ENCODE measurements at places on chromosomes 7 and 10.

GRCh38 chr7:153100691-153101237, 341.2 kb downstream of the ACTR3B start:
- no peak for DNase-seq

GRCh38 chr7:121071662-121072061, 83.2 kb downstream of the CPED1 start:
- no peak for DNase-seq

- peak; percentile 51 for DNase-seq
Measured at GRCh38 chr7:116138202-116138801, 72.0 kb upstream of the TES start.

DNA sequence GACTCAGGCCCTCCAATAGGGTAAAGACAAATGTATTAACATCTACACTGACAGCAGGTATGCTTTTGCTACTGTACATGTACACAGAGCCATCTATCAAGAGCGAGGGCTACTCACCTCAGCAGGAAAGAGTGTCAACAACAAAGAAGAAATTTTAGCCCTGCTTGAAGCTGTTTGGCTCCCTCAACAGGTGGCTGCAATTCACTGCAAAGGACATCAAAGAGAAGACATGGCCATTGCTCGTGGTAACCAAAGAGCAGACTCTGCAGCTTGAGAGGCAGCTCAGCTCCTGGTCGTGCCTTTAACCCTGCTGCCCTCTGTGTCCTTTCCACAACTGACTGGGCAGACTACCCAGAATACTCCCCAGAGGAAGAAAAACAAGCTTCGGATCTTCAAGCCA, 5.1 kb downstream of the AKR1B15 start:
- DNase-seq, result no peak

GRCh38 chr10:70732569-70732968, 52.6 kb downstream of the TBATA start:
- no peak for DNase-seq

- no peak for DNase-seq
Measured at GRCh38 chr7:159078911-159079270, 65.8 kb downstream of the VIPR2 start.

GRCh38 chr7:4602905-4603842, 78.9 kb upstream of the FOXK1 start:
- DNase-seq, result no peak

DNA sequence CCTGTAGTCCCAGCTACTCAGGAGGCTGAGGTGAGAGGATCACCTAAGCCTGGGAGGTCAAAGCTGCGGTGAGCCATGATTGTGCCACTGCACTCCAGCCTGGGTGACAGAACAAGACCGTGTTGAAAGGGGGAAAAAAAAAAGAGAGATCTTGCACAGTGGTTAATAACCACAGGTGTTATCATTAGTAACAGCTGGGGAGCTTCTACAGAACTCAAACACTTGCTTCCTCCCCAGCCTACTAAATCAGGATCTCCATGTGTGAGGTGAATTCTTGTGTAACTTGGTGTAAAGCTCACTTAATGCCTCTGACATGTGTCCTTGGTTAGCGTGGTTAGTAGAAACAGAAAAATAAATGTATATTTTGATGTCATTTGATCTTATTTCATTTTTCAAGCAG, 43.9 kb upstream of the BMS1 start:
- DNase-seq, result no peak

DNA sequence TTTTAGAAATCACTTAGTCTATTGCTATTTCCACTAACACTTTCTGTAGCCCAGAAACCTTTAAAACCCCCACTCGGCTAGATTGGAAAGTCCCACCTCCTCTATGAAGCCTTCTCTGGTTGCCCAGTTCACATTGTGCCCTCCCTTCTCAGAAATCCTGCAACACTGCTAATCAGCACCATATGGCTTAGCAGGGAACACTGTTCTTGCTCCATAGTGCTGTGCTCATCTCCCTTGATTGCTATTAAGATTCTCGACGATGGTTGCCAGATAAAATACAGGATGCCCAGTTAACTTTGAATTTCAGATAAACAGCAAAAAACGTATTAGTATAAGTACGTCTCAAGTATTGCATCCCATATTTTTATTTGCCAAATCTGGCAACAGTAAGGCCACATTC, 40.1 kb upstream of the XPNPEP1 start:
- peak; percentile 66 for DNase-seq

DNA sequence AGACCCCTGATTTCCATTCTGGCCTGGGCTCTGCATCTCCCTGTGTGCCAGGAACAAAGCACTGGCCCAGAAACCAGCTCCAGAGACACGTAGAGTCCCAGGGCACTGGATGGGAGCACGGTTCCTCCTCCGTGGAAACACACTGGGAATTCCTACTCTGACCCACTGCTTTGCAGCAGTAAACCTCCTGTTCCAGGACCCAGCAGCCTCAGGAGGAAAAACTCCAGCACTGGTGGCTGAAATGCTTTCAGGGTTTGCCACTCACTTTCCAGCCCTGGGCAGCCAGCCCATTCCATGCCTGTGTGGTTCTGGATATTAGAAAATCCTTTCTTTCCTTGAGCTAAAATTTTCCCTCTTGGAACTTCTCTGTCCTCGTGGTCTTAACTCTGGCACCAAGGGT, 58.0 kb downstream of the FAM171A1 start:
- DNase-seq, result no peak

- DNase-seq, result no peak
Measured at GRCh38 chr7:96430356-96430755, 108.5 kb upstream of the SLC25A13 start.

DNA sequence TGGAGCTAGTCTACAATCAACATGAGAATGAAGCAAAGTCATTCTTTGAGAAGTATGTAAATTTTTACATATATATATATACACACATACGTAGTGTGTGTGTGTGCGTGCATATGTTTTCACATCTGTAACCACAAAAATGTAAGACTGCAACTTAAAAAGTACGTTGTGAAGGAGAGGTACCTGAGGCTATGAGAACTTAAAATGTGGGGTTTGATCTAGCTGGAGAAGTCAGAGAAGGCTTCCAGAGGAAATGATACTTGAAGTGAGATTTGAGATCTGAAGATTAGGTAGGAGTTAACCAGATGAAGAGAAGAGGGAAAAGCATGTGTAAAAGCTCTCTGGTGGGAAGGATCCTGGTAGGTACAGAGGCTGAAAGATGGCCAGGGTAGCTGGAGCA, 5.8 kb downstream of the TAF5 start:
- no peak for DNase-seq

- no peak for DNase-seq
Measured at GRCh38 chr10:129323879-129324278, 143.2 kb upstream of the MGMT start.

DNA sequence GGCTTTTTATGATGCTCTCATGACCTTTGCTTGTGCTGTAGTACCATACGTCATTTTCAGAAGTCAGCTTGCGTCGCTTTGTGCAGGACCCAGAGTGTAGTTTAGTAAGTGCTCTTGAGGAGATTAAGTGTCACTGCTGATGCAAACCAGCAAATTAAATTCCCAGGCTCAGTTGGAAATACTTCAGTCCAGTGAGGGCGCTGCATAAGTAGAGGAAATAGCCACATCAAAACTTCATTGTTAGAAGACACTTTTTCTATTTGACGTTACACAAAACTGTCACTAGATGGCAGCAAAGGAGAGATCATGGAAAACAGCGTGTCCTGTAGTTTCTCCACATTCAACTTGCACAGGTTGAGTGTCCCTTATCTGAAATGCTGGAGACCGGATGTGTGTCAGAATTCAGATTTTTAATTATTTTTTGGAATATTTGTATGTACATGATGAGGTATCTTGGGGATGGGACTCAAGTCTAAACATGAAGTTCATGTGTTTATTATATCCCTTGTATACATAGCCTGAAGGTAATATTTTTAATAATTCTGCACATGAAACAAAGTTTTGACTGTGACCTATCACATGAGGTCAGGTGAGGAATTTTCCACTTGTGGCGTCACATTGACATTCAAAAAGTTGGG, 7.9 kb downstream of the ZNF22 start:
- DNase-seq, result peak; percentile 68

DNA sequence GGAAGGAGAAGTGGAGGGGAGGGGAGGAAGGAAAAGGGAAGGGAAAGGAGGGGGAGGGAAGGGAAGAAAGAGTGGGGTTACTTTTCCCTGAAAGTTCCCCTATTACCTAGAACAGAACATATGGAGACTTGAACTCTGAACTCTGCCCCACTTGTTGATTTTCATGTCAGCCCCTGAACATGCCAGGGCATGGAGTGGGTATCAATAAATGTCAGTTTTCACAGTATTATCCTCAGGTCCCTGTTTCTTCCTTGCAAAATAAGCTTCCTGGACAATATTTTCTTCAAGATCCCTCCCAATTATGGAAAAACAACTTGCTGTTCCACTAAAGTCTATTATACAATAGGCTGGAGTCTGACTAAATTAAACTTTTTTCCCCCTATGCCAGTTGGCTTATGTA, 46.9 kb upstream of the LYZL1 start:
- DNase-seq, result no peak

DNA sequence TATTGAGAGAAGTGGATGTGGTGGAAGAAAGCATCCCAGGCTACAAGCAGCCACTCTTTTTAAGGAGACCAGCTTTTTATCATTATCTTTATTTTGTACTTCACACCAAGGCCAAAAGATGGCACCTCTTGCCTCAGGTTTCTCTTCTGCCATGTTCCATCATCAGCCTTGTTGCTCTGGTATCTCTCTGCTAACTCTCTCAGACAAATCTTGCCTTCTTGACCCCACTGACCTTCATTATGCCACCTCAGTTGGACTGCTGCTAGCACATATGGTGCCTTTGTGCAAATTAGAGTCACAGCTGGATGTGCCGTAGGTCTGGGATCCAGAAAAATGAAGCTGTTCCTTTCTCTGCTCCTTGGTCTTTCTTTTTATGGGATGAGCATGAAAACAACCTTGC, 47.1 kb upstream of the DYNC1I1 start:
- peak; percentile 13 for DNase-seq

DNA sequence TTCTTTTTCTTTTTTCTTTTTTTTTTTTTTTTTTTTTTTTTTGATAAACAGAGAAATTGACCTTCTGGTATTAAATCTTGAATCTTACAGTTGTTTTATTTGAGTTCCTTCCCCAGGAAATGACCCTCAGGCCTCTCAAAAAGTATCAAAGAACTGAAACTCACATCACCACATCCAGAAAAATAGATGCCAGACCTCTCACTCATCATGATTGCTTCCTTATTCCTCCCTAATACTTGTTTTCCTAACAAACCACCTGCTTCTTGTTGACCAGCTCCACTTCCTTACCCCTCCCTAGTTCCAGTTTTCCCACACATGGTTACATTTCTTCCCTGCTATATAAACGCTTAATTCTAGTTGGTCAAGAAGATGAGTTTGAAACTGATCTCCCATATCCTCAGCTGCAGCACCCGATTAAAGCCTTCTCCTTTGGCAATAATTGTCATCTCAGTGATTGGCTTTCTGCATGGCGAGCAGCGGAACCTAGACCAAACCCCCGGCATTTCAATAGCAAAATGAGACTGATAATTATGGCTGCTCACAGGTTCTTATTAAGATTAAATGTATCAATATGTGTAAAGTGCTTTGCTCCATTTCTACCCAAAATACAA, 681.1 kb upstream of the AUTS2 start:
- no peak for DNase-seq

GRCh38 chr7:157210682-157211081, 72.0 kb downstream of the UBE3C start:
- DNase-seq, result no peak

DNA sequence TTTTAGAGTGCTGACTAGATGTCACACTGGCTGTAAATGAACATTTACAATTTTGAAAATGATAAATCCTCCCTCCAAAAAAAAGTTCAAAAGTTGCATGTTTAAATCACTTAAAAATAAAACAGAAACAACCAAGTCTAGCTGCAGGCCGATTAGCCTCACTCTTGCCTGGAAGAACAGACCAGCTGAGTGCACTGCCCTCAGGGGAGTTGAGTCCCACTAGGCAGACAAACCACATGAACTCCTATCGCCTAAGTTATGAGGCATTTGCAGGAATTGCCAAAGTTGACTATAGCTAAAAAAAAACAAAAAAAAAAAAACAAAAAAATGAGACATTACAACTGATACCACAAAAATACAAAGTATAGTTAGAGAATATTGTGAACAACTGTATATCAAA, 510.0 kb downstream of the ANKRD7 start:
- no peak for DNase-seq

DNA sequence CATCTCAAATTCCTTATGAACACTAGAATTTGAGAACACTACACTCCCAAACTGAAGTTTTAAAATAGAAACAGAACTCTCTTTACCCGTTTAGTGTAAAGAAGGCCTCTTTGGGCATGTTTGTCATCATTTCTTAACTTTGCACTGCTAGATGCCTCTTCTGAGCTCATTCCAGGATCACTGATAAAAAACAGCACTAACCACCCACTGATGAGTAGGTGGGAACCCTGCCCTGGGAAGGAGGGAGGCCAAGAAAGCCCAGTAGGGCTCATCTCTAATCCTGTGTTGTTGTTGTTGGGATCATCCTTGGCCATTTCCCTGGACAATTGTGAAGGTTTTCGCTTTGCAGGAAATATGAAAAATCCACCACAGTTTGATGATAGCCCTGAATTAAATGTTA, 68.2 kb downstream of the CUBN start:
- no peak for DNase-seq

DNA sequence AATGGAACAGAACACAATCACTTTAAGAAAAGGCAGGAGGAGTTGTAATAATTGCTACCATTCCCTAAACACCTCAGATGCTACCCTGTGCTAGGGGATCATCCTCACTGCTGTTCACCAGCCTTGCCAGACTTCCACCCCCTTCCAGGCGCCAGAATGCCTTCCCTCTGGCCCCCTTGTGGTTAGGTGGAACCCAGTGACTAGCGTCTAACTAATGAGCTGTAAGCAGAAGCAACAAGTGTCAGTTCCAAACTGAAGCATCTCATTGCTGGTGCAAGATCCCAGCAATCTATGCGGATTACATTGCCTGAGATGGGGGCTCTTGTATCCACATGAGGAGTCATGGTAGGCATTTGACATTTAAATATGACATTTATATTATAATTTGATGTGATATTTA, 86.6 kb downstream of the FRMD4A start:
- DNase-seq, result no peak

GRCh38 chr10:52703451-52703850, 69.1 kb downstream of the MBL2 start:
- DNase-seq, result no peak

DNA sequence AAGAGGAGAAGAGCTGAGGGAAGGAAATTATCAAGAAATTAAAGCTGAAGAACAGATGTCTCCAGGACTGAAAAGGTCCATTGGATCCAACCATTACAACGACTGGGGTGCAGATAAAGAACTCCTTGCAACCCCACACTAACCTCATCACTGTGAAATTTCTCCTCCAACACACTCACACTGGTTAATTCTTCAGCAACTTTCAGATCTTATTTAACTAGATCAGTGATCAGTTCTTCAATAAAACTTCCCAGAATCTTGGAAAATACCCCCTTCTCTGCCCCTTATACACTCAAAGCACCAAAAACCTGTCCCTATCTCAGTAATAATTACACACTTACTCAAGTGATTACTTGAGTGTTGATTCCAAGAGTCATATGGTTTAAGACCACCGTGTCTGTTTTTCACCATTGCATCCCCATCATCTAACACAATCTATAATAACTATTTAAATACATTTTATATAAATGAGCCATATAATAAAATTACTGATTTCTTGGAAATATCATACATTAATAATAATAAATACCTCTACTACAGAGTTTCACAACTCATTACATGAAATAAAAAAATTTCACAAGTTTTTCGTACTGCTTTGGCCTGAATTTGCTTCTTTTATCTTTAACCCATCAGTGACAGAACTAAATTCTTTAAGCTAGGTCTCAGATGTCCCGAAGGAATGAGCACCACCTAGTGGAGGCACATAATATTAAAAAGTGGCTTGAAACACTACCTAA, 123.7 kb downstream of the MPP7 start:
- DNase-seq, result peak; percentile 45

Data from NCI-H1694 treated with DMSO at 0.1 percent for 48 hours (cell line).